ENCODE measurements at places on chromosomes 5 and 9. TPM values are rescaled to one million over a fixed set of nuclear protein-coding genes. Genes with fewer than 3 reads are reported as not detected.

GRCh38 chr5:133714161-133714915, 102.0 kb upstream of the FSTL4 start:
- H3K27me3 ChIP-seq = no peaks in the 10 kb centered on the region
- DNase-seq = peak; percentile 15
- no peaks in the 10 kb centered on the region for H3K36me3 ChIP-seq
- H3K4me3 ChIP-seq = no peak overlapping the region
- no peaks in the 10 kb centered on the region for H3K4me1 ChIP-seq
- H3K27ac ChIP-seq = no peak overlapping the region

Gene F2RL2
- not detected for polyA plus RNA-seq

DNA sequence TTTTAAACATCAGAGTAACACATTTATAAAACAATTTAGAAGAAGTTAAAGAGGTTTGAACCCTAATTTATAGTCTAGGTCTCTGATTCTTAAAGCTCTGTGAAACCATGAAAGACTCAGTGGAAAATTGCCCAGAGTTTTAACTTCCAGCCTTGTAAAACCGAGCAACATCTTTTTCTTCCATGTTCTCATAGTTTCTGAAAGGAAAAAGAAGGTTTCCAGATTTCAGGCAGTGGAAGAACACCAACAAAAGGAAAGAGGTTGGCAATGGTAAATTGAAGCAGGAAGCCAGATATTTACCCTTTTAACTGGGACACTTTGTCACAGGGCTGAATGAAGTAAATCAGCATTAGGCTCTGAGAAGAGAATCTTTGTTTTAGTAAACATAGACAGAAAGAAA, 1999.3 kb downstream of the MAT2B start:
- H3K36me3 ChIP-seq = no peaks in the 10 kb centered on the region
- H3K27me3 ChIP-seq = no peaks in the 10 kb centered on the region
- no peak overlapping the region for H3K27ac ChIP-seq
- no peak overlapping the region for H3K4me3 ChIP-seq
- no peaks in the 10 kb centered on the region for H3K4me1 ChIP-seq

GRCh38 chr9:101226803-101227202, 158.0 kb downstream of the BAAT start:
- H3K4me1 ChIP-seq = no peaks in the 10 kb centered on the region
- DNase-seq = no peak
- H3K36me3 ChIP-seq = no peaks in the 10 kb centered on the region
- H3K27me3 ChIP-seq = no peaks in the 10 kb centered on the region

DNA sequence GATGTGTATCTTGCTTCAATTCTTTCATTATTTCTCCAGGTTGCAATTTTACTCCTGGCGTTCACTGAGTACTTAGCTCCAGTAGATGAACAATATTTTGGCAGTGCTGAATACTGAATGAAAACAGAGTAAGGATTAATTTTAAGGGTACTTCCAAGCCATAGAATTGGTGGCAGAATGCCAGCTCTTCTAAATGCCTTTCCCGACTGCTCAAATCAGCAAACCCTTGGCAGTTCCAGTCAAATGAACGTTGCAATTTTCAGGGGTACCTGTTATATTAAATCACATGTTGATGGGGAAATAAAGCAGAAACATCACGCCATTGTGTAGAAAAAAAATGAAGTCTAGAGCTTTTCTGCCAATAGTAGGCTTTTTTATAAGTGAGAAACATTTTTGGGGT, 282.4 kb upstream of the RPS23 start:
- no peaks in the 10 kb centered on the region for H3K27me3 ChIP-seq
- no peaks in the 10 kb centered on the region for H3K4me1 ChIP-seq
- H3K36me3 ChIP-seq = no peaks in the 10 kb centered on the region
- no peak overlapping the region for H3K27ac ChIP-seq

- no peak overlapping the region for H3K27ac ChIP-seq
- DNase-seq = peak; percentile 22
Measured at GRCh38 chr5:153135411-153135810, 355.1 kb upstream of the GRIA1 start.

GRCh38 chr5:103804711-103805110, 242.1 kb upstream of the NUDT12 start:
- no peaks in the 10 kb centered on the region for H3K27me3 ChIP-seq
- no peaks in the 10 kb centered on the region for H3K4me1 ChIP-seq
- DNase-seq = peak; percentile 7
- no peaks in the 10 kb centered on the region for H3K36me3 ChIP-seq
- H3K4me3 ChIP-seq = no peak overlapping the region
- H3K27ac ChIP-seq = no peak overlapping the region

GRCh38 chr5:149435015-149435376, 55.9 kb upstream of the IL17B start:
- no peak overlapping the region for H3K4me3 ChIP-seq
- no peak for DNase-seq
- H3K36me3 ChIP-seq = peaks cover 6% of the 10 kb centered on the region
- no peaks in the 10 kb centered on the region for H3K27me3 ChIP-seq
- H3K4me1 ChIP-seq = no peaks in the 10 kb centered on the region
